ENCODE measurements at places on chromosomes 7 and 10.

- DNase-seq, result no peak
These were observed 38.8 kb upstream of the CACUL1 start for GRCh38 chr10:118793545-118793944.

DNA sequence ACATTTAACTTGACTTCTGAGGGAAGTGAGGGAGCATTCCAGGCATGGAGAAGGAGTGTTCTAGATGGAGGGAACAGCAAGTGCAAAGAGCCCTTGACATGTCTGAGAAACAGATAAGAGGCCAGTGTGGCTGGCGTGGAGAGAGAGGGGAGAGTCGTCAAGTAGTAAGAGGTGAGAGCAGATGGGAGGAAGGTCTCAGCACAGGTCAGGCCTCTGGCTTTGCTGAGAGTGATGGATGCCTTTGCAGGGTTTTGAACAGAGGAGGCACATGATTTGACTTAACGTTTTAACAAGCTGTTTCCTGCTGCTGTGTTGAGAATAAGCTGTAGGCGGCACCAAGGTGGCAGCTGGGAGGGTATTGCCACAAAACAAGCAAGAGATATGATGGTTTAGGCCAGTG, 97.2 kb downstream of the KAT6B start:
- no peak for DNase-seq

- DNase-seq, result no peak
These were observed 482.0 kb upstream of the MGMT start for GRCh38 chr10:128985036-128985435.

DNA sequence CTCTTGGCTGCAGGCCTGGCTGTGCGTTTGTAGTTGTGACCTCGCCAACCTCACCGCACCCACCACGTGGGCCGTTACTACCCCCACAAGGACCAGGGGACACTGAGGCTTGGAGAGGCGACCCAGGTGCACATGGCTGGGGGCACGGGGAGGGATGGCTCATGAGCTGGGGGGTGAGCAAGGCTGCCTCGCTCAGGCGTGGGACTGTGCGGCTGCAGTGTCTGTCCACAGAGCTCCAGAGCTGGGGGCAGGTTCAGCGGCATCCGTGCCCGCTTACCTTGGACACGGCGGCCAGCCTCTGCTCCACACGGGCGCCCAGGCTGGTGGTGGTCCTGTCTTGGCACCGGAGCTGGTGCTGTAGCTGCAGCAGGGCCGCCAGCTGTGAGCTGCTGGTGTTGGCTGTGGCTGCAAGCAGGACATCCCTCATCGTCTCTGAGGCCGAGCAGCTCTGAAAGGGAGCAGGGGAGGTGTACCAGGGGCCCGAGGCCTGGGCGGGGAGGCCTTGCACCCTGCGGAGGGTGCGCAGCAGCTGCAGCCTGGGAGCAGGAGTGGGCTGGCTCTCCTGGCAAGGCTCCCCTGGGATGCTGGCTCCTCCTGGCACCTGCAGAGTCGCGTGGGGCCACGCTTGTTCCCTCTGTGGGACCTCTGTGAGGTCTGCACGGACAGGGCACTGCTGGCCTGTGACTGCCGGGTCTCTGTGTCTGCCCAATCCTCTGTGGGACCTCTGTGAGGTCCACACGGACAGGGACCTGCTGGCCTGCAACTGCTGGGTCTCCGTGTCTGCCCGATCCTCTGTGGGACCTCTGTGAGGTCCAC, 60.0 kb upstream of the NKX6-2 start:
- DNase-seq, result no peak

DNA sequence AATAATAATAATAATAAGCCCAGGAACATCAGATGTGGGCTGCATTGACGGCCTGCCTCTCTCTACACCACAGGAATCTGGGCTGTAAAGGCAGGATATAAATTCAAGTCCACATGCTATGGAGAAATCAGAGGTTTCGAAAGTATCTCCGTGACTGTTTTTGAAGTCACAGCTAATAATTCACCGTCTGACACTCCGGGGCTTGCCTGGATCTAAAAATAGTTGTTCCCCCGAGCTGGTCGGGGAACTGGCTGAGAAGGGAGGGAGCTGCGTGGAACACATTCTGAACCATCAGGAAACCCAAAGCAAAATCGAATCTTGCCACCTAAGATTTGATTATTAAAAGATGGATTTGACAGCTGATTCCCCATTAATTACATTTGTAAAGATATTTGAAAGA, 35.4 kb downstream of the KLF6 start:
- no peak for DNase-seq

GRCh38 chr7:28180364-28181147, at the start of gene JAZF1:
TSS of gene JAZF1 (minus strand) at chr7:28180795.
- DNase-seq, result no peak

DNA sequence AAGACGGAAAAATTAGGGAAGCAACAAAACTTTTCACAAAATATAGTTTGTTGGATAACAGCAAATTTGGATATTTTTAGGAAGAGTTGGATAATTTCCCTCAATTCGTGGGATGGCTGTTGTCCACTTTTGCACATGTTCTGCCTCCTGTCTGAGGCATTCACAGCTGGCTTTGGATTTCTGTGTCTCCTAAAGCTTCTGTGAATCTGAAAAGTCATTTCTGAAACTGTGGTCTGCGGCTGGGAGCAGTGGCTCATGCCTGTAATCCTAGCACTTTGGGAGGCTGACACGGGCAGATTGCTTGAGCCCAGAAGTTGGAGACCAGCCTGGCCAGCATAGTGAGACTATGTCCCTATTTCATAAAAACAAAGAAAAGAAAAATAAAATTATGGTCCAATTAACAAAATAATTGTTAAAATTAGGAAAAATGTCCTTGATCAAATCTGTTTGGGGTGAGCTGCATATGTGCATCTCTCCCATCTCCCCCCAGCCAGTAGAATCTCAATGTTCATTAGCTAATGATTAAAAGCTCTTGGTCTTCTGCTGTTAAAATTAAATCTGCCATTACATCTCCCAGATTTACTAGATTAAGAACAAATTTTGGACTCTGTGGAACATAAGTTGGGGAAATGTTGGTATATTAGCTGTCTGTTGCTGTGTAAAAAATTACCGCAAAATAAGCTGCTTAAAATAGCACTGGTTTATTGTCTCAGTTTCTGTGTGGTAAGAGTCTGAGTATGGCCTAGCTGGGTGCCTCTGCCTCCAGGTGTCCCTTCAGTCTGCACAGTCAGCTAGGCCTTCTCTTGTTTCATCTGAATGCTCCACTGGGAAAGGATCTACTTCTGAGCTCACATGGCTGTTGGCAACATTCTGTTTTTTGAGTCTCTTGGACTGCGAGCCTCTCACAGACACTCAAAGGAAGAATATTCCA, 332.0 kb upstream of the FZD1 start:
- DNase-seq, result no peak

GRCh38 chr7:3087243-3087755, 43.6 kb upstream of the CARD11 start:
- DNase-seq, result no peak

- no peak for DNase-seq
These were observed 33.7 kb downstream of the ZNF775 start for GRCh38 chr7:150412518-150413488.

DNA sequence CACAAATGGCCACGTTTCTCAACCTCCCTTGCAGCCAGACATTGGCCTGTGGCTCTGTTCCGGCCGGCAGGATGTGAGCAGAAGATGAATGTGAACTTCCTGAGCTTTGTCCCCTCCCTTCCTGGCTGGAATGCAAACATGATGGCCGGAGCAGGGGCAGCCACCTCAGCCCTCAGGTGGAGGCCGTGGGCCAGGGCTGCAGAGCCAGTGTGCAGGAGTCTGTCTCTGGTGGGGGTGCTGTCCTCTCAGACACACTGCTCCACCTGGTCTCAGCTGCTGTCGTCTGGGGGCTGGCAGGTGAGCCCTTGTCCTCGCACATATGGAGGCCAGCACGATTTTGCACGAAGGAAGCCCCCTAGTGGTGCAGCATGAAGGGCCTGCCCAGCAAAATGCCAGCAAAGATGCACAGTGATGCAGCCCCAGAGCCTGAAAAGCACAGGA, 25.3 kb upstream of the PWWP2B start:
- no peak for DNase-seq

GRCh38 chr7:121574109-121574508, 178.0 kb upstream of the FAM3C start:
- DNase-seq, result no peak

DNA sequence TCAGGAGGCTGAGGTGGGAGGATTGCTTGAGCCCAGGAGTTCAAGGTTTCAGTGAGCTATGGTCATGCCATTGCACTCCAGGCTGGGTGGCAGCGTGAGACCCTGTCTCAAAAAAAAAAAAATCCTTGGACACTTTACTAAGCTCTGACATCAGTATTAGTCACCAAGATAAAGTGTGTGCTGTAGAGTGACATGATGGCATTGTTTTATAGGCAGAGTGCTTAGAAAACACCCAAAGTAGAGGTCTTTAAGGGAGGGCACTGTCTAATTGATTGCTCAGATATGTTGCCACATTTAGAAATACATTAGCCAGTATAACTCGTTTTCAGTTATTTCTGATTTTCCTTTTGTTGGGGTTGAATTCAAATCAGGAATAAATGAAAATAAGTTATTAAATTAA, 235.9 kb downstream of the REEP3 start:
- no peak for DNase-seq

- DNase-seq, result no peak
These were observed 70.4 kb upstream of the SMNDC1 start for GRCh38 chr10:110375121-110375520.

DNA sequence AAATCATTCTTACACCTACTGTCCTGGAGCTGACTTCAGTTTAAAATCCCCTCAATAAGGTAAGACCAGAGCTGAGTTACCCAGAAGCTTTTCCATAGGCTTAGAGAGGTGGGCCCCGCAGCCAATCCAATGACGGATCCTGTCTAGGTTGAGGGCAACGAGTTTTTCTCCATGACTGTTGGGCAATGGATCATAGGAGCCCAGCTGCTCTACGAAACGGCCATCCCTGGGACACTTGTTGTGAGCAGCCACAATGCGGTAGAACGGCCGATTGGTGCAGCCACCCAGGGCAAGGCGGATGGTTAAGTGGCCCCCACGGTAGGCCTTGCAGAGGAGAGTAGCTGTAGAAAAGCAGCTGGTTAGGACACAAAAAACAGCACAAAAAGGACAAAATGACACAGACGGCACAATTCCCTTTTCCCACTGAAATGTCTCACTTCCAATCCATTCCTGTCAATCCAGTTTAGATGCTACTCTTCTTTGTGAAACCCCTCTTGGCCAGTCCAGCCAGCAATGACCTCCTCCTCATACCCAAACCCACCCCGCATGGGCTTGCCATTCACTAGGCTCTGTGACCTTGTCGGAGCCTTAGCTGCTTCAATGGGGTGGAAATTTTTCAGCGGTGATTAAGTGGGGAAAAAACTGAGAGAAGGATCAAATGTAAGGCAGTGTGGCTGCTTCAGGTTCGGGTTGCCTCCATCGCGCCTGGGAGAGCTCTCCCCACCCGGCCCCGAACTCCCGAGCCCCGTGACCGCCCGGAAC, 580 bp downstream of the MRPS16 start:
- DNase-seq, result no peak

GRCh38 chr10:25180801-25181200, 6.0 kb downstream of the GPR158 start:
- DNase-seq, result no peak
